CD4-positive, alpha-beta T cell treated with Interleukin-15 for 1 hour (primary cell): ENCODE measurements at places on chromosomes 13 and 19.

- DNase-seq = no peak
Observed at GRCh38 chr13:97653443-97654140, 219.6 kb downstream of the RAP2A start.

GRCh38 chr13:108227651-108228272 lies 9.6 kb downstream of the ABHD13 start:
- DNase-seq = no peak

GRCh38 chr19:6125571-6125989 lies 9.9 kb upstream of the ACSBG2 start:
- DNase-seq = peak; percentile 73

GRCh38 chr19:2775556-2776430 lies 7.3 kb downstream of the SGTA start:
- DNase-seq = peak; percentile 71

- DNase-seq = no peak
Observed at GRCh38 chr13:20721454-20722357, 18.2 kb downstream of the IL17D start.

GRCh38 chr19:33524024-33524664 lies 2.6 kb upstream of the PEPD start:
- no peak for DNase-seq

DNA sequence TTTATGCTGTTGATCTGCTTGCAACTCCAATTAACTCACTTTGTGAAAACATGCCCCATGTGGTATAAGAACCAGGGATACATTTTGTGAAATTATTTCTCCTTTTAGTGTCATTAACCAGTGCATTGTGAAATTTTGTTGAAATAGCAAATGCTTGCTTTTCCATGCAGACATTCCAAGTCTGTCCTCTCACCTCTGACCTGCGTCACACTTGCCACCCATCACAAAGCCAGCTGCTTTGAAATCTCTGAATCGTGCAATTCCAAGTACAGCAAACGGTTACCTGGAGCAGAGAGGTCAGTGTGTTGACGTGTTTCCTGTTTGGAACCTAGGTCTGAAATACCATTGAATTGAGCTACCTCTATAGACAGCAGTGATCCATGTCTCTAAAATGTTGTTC lies 4.9 kb upstream of the SLC25A15 start:
- no peak for DNase-seq

DNA sequence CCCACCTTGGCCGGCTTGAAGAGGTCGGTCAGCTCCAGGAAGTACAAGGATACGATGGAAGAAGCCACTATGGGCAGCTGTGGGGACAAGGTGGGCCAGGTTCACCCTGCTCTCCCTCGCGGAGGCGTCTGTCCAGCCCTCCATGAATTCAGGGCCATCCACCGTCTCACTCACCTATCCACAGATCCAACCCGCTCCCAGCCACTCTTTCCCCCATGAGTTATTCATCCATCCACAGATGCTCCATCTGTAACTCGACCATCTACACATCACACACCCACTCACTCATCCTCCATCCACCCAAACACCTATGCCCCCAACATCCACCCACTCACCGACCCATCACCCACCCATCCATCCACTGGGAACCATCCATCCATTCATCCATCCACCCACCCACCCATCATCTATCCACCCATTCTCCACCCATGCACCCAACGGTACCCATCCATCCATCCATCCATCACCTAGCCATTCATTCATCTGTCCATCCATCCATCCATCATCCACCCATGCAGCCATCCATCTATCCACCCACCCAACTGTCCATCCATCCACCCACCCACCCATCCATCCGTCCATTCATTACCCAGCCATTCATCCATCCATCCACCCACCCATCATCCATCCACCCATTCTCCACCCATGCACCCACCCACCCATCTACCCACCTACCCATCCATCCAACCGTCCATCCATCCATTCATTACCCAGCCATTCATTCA lies 5.8 kb downstream of the PLPPR3 start:
- no peak for DNase-seq

DNA sequence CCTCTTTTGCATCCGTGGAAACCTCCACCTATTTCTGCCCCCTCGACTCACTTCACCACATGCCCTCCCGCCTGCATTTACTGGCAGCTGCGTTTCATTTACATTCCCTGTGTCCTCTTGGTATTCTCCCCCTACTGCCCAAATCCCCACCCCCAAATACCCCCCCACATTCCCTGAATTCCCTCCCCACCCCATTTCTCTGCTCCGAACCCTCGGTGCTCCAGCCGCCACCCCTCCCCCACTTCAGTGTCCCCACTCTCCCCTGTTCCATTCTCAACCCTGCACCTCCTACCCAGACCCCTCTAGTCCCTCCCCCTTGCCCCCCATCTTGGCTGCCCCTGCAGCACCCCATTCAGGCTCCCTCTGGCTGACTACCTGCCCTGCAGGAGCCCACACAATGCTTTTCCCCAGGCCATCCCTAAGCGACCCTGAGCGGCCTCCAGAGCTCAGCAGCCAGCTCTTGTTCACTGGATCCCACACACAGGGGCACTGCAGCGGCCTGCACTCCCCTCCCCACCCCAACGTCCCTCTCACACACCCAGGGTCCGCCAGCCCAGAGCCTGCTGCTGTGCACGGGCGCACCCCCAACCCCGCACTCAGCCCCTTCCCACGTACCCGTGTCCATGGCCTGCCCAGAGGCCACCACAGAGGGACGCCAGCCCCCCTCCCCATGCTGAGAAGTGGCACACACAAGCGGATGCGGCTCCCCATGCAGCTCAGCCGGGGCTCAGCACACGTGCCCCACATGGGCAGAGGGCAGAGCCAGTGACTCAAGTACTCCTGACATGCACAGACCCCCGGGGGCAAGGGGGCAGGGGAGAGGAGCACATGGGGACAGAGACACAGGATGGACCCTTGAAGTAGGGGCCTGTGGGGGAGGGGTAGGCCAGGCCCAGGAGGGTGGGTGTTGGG lies 26.3 kb downstream of the SHANK1 start:
- DNase-seq = no peak

GRCh38 chr13:59976856-59977255 lies 186.9 kb downstream of the DIAPH3 start:
- DNase-seq = no peak

DNA sequence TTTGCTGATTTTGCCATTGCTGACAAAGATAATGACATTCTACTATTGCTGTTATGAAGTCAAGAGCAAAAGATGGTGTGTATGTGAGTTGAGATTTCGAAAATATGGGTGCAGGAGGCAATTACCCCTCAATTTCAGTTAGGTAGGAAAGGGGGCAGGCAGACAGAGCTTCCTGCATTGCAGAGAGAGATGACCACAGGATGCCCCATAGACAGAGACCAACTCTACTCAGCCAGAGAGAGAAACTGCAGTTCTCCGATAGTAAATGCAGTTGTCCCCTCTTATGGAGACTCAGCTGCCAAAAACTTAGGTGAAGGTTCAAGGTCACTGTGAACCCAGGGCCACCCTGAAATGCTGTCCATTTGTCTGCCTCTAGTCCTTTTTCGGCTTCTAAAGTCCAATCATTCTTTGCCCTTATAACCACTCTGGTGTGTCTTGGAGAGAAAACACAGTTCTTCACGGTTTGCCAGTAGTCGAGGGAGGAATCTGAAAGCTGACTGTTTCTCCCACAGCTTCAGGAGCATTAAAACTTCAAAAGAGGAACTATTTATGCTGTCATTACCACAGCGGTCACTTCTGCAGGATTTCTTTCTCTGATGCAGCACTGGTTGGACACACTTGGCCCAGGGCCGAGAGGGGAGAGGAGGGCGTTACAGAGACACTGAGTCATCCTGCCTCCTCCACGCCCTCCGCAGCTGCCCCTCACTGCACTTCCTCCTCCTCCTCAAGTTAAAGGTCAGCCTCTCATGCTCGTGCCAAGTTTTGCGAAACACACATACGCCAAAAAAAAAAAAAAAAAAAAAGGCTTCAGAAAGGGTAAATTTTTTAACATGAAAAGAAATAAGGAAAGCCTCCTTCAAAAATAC lies 264.3 kb downstream of the FOXO1 start:
- peak; percentile 88 for DNase-seq

DNA sequence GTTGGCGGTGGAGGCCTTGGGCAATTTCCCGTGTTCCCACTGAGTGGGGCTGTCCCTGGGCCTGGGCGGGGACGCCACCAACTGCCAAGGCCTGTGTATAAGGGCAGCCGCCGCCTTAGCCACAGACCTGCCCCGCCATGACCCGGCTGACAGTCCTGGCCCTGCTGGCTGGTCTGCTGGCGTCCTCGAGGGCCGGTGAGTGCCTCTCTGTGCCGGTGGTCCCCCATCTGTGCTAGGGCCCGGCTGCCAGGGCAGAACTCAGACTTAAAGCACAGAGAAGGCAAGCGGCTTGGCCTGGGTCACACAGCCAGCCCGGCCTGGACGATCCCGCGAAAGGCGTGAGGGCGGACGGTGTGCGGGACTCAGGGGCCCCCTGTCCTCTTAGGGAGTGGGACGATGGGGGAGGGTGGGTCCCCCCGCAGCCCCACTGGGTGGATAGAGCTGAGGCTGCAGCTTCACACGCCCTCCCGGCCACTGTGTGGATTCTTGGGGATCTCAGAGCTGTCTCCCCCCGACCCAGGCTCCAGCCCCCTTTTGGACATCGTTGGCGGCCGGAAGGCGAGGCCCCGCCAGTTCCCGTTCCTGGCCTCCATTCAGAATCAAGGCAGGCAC lies at the start of gene AZU1:
Gene AZU1 (plus strand): TSS at position 128 of the 612 bp plus-strand sequence. CDS start 10 bp downstream, at position 138.
- DNase-seq = no peak

GRCh38 chr13:22076658-22077057 lies 405.8 kb downstream of the FGF9 start:
- no peak for DNase-seq

GRCh38 chr13:96090240-96091101 lies 564 bp downstream of the HS6ST3 start:
- no peak for DNase-seq

DNA sequence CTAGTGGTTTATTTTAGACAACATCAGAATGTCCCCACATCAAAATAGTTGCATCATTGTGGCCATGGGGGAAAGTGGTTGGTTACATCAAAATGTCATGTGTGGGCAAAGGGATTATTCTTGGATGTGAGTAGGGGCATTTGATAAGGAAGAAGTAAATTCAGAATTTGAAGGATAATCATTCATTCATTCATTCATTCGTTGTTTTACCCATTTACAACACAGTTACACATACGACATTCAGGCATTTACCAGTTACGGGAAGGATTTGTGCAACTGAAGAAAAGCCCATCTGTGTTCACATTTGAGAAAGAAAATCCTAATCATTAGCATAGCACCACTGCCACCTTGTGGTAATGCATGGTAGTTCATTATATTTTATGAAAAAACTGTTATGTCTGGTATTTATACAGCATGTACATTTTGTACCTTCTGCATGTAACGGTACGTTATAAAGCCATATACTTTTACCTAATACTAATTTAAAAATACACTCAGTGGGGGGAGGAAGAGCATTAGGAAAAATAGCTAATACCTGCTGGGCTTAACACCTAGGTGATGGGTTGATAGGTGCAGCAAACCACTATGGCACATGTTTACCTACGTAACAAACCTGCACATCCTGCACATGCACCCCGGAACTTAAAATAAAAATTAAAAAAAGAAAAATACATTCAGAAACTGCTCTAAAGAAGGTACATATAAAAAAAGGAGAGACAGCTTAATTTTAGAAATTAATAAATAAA lies 62.1 kb downstream of the DGKH start:
- no peak for DNase-seq

DNA sequence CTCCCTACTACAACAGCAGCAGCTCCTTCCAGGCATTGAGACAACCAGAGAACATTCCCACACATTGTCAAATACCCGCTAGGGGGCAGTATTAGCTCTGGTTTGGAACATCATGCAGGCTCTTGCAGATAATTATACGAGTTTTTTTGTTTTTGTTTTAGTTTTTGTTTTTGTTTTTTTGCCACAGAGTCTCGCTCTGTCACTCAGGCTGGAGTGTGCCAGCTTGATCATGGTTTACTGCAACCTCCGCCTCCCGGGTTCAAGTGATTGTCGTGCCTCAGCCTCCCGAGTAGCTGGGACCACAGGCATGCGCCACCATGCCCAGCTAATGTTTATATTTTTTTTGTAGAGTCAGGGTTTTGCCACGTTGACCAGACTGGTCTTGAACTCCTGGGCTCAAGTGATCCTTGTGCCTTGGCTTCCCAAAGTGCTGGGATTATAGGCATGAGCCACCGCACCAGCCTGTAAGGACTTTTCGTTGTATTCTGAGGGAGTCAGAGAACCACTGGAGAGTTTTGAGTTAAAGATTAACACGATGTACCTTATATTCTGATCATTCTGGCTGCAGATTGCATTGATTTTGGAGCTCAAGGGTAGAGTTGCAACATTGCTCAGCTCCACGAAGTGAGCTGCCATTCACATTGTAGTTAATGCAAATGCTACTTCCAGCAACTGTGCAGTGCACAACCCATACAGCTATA lies 41.7 kb upstream of the CEACAM20 start:
- peak; percentile 44 for DNase-seq

DNA sequence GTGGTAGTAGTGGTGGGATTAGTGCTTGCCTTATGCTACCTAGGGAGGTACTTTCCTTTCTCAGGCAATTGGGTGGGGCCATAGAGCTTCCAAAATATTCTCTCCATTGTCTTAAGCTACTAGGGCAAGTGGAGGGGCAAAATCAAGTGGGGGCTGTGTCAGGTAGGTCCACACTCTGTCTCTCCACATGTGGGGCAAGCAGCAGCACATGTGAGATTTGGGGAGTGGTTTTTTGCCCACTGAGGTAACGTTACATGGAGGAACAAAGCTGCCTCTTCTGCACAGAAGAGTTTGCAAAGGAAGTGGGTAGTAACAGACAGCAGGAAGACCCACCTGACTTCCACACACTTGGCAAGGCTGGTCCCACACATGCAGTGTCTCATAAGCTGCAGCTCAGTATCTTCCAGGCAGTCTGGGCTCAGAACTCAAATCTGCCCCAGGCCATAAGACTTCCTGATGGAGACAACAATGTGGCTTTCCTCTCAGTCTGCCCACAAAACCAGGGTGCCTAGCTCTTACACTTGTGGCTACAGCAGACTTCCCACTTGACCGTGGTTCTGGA lies 1581.5 kb upstream of the PCDH20 start:
- no peak for DNase-seq

- DNase-seq = no peak
Observed at GRCh38 chr13:56953965-56954364, 186.8 kb upstream of the PRR20A start.

DNA sequence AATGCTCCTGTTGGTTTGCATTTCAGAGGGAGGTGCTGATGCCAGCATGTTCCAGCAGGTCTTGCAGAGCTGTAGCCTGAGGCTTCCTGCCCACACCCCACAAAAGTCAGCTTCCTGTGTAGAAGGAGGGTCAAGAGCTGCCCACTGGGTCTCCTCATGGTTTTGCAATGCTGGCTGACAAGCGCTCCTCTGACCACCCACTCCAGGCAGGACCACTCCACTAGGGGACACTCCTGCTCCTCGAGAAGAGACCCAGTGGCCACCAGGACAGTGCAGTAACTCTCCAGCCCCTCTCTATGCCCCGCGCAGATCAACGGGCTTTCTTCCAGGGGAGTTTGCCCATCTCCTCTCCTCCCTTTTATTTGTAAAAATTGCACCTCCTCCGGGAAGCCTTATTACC lies 72.9 kb upstream of the UQCRFS1 start:
- DNase-seq = no peak

GRCh38 chr13:42996584-42996983 lies 4.5 kb upstream of the EPSTI1 start:
- no peak for DNase-seq

GRCh38 chr19:1307755-1308303 lies 22.2 kb downstream of the EFNA2 start:
- DNase-seq = no peak
